HuH-7.5 (cell line): ENCODE measurements at places on chromosomes 6 and 20.

- DNase-seq = no peak
These were observed 10.6 kb downstream of the PRIM2 start for GRCh38 chr6:57328074-57328473.

GRCh38 chr20:22324505-22324904, 259.9 kb downstream of the FOXA2 start:
- no peak for DNase-seq

DNA sequence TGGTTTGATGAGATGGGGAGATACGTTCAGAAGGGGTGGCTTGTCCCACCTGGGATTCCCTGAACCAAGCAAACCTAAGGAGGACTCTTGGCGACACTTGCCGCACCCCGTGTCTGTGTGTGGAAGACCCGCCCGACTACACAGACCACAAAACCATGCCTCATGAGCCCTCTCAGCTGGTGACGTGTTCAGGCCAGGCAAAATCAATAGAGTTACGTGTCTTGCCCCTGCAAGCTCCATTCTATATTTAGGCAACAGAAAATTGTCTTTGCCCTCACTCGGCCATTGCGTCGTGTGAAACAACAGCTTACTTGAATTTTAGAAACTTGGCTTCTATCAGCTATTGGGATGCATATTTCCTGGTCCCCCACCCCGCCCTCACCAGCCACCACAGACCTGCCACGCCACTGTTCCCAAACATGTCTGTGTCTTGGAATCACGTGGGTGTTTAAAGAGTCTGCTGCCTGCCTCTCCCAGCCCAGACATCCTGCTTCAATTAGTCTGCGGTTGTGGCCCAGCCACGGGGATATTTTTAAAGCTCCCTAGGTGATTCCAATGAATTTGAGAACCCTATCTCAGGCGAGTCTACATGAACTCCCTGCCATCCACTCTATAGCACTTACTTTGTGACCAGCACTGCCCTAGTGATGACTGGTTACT, 279.2 kb upstream of the EXOC2 start:
- no peak for DNase-seq

DNA sequence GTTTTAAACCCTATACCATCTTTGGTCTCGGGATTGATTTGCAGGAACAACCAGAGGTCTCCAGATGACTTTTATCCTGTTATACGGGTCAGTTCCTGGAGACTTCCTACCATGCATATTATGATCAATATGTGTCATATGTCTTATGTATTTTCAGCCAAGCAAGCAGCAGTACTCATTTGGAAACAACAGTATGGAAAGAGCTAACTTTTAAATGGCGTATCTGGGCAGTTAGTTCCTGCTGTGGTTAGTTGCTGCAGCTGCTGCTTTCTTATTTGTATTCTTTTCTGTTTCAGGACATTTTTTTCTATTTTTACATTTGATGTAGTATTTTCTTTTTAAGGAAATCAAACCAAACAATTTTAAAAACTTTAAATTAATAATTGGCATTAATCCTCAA, 207.5 kb downstream of the MANEA start:
- DNase-seq = no peak

DNA sequence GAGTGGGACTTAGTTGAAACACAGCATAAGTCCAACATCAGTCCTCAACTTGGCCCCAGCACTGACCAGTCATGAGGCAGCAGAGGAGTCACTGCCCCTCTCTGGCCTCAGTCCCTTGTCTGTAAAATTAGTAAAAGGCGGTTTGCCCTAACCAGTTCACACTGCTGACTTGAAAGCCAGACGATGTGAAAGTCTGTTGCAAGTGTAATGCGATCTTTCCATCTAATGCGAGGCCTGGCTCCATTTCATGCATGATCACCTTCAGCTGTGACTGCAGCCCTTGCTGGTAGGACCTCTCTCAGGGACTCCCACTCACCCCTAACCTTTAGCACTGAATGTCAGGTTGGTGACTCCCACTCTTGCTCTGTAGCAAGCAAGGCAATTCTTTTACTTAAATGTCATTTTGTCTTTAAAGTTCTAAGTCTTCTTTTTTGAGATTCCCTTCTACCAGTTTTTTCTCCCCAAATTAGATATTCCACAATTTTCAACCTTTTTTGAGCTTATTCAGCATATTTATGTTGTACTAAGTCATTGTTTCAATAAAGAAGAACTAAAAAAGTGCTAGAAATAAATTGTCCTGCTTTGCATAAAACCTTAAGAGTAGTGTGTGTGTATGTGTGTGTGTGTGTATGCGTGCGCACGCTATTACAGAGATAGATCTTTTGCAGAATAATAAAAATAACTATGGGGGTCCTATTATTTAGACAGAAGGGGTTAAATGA, 245.5 kb downstream of the PACRG start:
- no peak for DNase-seq

DNA sequence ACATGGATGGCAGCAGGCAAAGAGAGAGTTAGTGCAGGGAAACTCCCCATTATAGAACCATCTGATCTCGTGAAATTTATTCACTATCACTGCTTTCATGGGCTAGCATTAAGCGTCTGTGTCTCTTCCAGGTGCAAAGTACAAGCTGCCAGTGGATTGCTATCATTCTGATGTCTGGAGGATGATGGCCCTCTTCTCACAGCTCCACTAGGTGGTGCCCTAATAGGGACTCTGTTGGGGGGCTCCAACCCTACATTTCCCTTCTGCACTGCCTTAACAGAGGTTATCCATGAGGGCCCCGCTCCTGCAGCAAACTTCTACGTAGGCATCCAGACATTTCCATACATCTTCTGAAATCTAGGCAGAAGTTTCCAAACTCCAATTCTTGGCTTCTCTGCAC, 347.8 kb upstream of the HS3ST5 start:
- DNase-seq = no peak

- DNase-seq = no peak
These were observed 5.6 kb upstream of the IFNGR1 start for GRCh38 chr6:137224799-137225198.

DNA sequence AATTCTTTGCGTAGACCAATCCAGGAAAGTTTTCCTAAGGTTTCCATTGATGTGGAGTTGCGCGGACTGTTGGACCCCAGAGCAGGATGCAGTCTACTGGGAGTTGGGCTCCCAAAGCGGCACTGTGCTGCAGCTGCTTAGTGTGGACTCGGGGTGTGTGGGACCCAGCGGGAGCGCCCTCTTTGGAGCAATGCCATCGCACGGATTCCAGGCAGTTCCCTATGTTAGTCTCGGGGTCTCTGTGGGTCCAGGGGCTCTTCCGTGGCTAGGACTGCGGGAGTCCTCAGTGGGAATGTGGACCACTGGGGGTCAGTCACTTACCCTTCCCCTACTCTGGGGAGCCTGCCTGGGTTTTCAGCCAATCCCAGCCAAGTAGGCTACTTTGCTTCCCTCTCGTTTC, 151.7 kb upstream of the OLIG3 start:
- no peak for DNase-seq

DNA sequence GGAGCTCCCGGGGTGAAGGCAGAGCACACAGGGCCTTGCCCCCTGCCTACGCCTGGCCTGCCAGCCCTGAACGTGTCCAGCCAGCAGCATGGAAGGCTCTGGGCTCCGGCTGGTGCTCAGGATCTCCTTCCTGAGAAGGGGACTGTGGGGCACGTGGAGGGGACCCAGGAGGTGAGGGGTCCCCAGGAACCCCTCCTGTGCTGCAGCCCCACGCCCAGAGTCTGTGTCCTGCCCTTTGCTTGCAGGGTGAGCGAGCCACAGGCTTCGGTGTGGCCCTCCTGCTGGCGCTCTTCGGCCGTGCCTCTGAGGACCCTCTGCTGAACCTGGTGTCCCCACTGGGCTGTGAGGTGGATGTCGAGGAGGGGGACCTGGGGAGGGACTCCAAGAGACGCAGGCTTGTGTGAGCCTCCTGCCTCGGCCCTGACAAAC, 22.3 kb downstream of the NPEPL1 start:
- no peak for DNase-seq

DNA sequence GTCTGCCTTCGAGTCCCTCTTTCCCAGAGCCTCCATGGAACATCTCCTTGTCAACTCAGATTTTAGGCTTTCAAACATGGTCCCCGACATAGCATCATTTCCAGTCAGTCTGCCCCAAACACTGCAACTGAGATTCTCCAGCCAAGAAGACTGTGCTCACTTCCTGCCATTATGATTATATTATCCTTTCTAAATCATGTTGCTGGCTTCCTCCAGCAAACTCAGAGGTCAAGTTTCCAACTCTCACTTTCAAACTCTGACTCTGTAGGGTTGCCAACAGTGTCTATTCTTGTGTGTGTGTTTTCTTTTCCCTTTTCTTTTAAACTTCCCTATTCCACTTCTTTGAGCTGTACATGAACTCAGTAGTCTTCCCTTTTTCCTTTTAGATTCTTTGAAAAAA, 61.2 kb upstream of the TRAF3IP2 start:
- no peak for DNase-seq

DNA sequence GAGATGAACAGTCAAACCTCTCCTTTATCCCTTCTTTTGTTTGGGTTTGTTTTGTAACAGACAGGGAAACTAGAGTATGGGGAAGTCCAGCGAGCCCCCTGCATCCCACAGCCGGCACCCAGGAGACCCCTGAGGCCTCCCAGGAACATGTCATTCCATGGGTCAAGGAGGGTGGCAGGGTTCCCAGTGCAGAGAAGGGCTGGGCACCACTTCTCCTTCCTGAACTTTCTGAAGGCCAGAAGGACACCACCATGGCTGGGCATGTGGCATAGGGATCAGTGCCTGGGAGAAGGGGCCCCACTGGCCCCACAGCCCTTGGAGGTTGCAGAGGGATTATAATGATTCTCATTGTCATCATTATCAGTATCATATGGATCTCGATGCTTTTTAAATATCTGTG, 13.9 kb upstream of the CST7 start:
- no peak for DNase-seq

- DNase-seq = no peak
These were observed 399.7 kb downstream of the BTBD3 start for GRCh38 chr20:12317433-12317832.

DNA sequence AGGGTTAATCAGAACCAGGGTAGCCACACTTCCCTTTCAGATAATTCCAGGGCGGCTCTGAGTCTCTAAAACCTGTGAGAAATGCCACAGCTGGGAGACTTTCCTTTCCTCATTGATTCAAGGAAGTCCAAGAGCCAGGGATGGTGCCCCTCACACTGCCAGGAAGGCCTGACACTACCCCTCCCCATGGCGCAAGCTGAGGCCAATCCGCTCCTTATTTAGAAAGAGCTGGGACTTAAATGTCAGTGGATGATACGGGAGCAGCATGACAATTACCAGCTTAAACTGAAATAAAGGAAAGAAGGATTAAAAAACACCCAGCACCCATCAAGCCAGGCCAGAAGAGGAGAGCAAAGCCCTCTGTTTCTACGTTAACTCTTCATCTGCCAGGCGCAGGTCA, 244.4 kb downstream of the LRFN2 start:
- no peak for DNase-seq

GRCh38 chr6:98970469-98970868, 22.7 kb upstream of the FBXL4 start:
- DNase-seq = no peak

GRCh38 chr6:125144822-125145221, 8.8 kb upstream of the TPD52L1 start:
- no peak for DNase-seq

DNA sequence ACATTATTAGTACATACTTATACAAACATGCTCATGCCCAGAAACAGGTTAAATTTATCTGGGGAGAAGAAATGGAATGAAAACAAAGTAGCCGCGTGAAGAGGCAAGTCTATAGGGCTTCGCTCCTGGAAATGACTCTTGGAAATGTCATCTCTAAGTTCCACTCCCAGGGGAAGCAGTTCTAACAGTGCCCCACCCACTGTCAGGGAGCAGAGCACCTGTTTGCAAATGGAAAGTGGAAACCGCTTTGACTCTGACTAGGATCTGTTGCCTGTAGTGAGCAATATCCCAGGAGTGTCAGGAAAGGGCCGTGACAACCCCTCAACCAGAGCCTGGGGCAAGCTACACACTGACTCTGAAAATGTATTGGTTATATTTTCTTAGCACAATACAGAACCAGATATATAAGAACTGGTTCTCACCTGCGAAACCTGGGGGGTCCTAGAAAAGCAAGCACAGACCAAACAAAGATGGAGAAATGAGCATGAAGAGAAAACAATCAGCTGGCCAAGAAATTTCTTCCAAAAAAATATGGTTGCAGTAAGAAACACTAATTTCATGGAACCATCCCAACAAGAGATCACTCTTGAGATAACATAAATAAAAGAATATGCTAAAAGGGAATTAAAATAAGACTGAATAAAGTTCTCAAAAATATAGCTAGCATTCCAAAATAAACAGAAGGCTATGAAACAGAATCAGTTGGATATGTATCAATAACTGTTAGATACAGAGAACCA, 47.5 kb upstream of the CRISP1 start:
- DNase-seq = no peak

DNA sequence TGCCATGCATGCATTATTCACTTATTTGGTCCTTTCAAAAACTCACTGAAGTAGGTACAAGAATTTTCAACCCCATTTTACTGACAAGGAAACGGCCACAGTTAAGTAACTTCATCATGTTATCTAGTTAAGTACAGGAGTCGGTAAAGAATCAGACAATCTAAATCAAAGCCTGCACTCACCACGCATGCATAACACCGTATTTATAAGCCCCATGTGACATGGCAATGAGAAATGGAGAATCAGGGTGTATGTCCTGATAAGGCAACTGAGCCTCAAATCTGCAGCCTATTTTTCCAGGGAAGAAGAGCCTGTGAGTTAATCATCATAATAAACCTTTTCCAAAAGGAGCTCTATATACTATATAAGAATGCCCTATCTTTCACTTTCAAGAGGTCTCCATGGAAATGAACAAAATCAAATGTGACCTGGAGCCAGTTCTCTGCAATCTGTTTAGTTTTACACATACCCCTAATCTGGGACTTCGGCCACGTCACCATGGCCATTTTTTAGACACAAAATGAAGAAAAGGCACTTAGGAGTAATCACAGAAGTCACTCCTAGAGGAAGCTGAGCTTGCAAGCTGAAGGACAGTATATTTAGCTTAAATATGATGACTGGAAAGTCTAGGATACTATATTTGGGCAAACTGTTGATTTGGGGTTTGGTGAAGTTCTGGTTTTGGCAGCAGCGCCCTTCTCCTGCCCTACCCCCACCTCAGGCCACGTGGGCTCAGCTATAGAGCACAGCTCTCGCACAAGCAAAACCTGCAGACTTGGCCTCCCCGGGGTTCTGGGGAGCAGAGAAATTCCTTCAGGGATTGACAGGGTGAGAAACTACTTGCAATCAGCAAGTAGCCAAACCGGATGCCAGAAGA, 19.2 kb downstream of the TRAM2 start:
- no peak for DNase-seq
